Gastrocnemius medialis (tissue), 4 donors: ENCODE measurements at places on chromosomes 11 and 22. TPM values are rescaled to one million over a fixed set of nuclear protein-coding genes. Genes with fewer than 3 reads are reported as not detected.

- DNase-seq: no peak
These were observed 103.8 kb upstream of the CSNK2A3 start for GRCh38 chr11:11456866-11457265.

DNA sequence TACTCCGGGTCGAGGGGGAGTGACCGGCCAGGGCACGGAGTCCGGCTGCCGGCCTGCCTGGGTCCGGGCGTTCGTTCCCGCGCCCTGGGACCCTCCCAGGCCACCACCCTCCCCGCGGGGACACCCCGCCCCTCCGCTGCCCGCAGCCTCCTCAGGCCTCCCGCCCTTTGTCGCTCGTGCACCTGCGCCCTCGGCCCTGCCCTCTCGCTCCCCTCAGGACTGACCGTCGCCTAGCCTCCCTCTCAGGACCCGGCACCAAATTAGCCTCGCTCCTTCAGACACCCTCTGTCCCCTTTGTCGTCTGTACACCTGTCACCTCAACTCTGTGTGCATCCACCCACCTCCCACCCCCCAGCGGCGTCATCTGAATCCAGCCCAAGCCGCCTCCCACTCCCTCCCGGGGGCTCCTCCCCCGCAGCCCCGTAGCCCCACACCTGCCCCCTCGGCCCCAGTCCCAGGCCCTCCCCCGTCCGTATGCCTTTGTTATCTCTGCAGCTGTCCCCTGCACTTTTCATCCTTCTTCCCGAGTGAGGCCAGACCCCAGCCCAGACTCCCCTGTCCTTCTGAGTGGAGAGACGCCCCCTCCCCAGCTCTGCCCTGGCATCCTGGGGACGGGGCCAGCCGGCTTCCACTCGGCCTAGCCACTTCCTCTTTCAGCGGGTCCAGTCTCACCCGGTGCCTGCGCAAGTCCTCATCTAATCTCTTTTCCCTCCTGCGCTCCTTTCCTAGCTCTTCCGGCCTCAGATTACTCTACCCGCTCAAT, 643 bp downstream of the TIGD3 start:
- DNase-seq: no peak

DNA sequence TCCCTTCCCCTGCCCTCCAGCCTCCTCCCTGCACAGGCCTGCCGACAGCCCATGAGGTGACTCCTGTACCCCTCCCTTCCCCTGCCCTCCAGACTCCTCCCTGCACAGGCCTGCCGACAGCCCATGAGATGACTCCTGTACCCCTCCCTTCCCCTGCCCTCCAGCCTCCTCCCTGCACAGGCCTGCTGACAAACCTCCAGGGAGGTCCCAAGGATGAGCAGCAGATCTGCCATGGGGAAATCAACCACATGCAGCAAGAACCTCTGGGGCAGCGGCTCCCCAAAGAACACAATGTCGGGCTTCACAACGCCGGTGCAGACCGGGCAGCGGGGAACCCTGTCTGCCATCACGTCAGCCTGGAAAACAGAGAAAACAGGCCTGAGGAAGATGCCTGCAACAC, 12.3 kb downstream of the SIRT3 start:
- DNase-seq: no peak

GRCh38 chr11:121929581-121929980, 186.4 kb downstream of the BLID start:
- DNase-seq: no peak

GRCh38 chr22:45682064-45682463, 10.4 kb downstream of the ATXN10 start:
- DNase-seq: no peak

DNA sequence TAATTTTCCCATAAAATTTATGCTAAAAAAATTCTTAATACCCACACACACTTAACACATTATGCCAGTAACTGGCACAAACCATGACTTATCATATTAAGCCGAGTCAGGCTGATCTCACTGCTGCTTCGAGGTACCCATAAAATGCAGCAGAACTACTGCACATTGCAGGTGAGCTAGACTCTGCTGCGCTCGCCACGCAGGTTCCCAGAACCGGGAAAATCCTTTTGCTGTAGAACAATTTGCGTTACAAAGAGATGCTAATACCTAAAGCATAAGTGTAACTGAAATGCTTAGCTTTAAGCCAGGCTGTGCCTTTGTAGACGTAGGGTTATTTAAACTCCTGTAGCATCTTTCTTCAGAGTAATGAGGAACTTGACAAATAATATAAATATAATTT, 200.3 kb downstream of the MSANTD4 start:
- DNase-seq: no peak

DNA sequence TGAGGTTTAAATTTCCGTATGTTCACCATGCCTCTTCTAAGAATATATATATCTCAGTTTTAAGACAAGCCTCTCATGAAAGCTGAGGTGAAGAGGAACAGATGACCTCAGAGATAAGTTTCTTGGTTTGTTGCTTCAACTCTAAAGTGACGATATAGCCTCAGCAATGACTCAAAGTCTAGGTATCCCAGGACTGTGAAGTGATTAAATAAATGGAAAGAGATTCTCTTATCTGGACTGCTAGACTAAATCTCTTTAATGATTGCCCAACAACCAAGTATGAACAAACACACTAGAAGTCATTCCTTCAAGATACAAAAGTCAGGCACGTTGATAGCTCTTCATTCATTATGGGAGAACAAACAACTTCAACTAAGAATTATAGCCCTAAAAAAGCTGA, 15.3 kb downstream of the CADM1 start:
- DNase-seq: no peak

- DNase-seq: no peak
These were observed 75.7 kb downstream of the CCDC83 start for GRCh38 chr11:85930879-85931366.

GRCh38 chr11:2272946-2273280, 2.5 kb upstream of the ASCL2 start:
- DNase-seq: no peak

GRCh38 chr11:1541474-1542204, 30.4 kb downstream of the DUSP8 start:
- no peak for DNase-seq

RAB36 gene
- total RNA-seq: 0.55 TPM

- DNase-seq: no peak
These were observed 13.4 kb downstream of the TSSC4 start for GRCh38 chr11:2413742-2414579.

DNA sequence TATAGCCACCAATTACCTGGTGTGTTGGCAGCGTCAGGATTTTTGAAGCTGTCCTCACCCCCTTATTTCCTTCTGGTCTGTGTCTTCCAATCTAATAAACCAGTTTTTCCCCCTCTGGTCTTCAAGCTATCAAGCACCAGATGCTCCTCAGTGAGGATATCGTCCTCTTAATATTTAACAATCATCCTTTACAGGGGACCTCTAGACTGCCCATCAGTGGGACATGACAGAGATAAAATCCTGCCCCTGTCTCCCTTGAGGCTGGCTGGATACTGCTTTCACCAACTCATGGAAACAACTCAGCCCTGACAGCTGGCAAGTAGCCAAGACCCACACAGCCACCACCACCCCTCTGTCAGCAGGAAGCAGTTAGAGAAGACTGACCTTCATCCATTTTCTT, 421.0 kb upstream of the API5 start:
- no peak for DNase-seq

DNA sequence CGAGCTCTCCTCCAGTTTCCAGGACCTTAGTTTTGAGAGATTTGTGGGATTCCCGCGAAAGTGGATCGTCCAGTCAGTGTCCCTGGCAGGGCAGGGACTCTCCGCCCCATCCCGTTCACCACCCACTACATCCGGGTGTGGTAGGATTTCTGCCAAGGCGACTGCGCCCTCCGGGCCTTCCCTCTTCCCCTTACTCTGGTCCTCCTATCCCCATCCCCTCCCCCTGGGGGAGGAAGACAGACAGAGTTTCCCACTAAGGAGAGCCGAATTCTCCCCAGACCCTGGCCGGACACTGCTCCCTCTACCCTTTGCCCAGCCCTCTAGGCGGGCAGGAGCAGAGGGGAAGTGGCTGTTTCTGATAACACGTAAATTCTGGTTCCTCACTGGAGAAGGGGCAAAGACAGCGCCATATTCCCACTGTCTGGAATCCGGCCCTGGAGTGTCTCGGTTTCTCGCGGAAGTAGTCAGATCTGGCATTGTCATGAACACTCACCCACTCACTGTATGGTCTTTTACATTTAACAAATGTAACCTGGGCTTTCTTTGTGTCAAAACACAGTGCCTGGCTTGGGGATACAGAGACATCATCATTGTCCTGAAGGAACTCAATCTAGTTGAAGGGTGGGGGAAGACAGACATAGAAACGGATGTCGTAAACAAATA, 1.1 kb upstream of the NECTIN1 start:
- no peak for DNase-seq

GRCh38 chr11:120577624-120578363, 66.2 kb downstream of the GRIK4 start:
- no peak for DNase-seq

HOATZ gene
- total RNA-seq: not detected

GRCh38 chr22:27111796-27112672, 454.6 kb downstream of the MIAT start:
- DNase-seq: no peak

DNA sequence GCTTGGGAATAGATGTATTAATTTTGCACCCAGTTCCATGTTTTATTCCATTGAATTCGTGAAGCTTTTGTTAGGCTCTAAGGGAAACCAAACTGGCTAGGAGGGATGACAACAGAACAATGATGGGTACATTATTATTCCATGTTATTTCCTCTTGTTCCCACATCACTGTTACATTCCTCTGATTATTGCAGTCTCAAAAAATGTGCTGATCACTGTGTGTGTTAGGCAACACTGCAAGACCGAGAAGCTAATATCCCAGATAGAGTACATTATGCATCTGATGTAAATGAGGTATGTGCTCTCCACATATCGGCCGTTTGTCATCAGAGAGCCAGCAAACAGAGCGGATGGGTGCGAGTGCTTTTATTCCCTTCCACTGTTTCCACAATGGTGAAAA, 327.9 kb downstream of the SOX6 start:
- no peak for DNase-seq

PGR gene
- total RNA-seq: 1.9 TPM

OR51B2 gene
- not detected for total RNA-seq

- DNase-seq: no peak
These were observed 68.1 kb downstream of the GRIK4 start for GRCh38 chr11:120579611-120580031.

CASP1 gene
- total RNA-seq: 1.1 TPM

- no peak for DNase-seq
These were observed 545 bp downstream of the FEN1 start for GRCh38 chr11:61793083-61793828.

GRCh38 chr11:106186630-106187029, 109.2 kb downstream of the AASDHPPT start:
- DNase-seq: no peak

WNT7B gene
- not detected for total RNA-seq

DNA sequence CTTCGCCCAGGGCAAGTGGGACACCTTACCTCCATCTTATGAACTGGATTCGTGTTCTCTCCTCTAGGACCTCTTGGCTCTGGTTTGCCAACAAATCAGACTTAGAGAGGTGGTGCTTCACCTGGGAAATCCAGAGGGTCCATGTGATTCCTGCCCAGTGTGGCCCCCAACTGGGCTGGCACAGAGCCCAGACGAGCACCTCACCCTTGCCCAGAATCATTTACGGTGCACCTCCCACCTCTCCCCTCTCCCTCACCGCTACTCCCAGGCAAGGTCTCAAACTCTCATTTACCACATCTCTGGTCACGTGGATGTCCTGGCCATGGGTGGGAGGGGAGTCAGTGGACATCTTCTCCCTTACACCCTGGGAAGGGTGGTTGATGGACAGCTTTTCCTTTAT, 1.1 kb downstream of the SPATA19 start:
- no peak for DNase-seq

DNA sequence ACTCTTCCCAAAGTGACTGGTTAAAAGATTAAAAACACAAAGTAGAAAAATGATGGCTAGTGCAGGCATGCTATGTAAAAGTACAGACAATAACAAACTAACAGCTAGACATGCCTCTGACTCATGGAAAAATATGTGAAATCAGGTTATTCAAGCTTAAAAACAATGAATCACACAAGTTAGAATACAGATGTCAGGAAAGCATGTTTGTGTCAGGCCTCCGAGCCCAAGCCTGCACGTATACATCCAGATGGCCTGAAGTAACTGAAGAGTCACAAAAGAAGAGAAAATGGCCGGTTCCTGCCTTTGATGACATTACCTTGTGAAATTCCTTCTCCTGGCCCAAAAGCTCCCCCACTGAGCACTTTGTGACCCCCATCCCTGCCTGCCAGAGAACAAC, 110.1 kb downstream of the NOX4 start:
- no peak for DNase-seq

IFITM1 gene
- 103 TPM for total RNA-seq

PDE2A gene
- total RNA-seq: 13.4 TPM

DNA sequence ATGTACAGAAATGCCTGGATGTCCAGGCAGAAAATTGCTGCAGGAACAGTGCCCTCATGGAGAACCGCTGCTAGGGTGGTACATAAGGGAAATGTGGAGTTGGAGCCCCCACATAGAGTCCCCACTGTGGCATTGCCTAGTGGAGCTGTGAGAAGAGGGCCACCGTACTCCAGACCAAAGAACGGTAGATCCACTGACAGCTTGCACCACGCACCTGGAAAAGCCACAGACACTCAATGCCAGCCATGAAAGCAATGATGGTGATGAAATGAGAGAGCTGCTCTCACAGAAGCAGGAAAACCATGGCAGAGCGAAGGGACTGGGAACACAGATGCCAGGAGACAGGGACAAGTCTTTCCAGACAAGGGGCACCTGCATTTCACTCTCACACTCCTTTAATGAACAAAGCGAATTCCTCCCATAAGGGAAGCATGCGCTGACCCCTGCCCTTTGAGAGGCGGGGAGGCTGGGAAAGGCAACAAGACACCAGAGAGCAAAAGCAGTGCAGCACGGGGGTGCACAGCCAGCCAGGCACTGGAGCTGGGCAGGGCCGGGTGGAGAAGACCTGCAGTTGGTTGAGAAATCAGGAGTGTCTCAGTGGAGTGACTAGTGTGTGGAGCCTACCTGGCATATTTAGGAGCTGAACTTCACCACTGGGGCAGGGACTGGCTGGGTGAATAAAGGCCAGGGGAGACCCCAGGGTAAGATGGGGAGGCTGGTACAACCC, 1025.2 kb downstream of the TBC1D22A start:
- no peak for DNase-seq

- no peak for DNase-seq
These were observed 134.3 kb downstream of the BRD1 start for GRCh38 chr22:49693416-49693815.

TMPRSS5 gene
- not detected for total RNA-seq

DNA sequence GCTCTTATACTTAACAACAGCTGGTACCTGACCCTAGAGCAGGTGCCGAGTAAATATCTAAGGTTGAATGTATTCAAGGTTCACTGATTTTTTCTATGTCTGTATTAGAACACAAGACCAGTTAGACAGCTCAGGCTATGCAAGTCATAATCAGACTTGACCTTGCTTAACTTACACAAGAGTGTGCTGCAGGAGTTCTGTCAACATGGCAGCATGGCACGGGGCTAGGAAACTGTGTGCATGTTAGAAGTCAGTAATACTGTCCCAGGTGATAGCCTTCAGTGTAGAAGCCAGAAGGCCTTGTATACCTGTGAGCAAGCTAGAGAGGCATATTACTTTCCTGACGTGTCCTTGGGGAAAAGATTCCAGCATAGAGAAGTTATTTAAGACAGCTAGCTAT, 253.1 kb downstream of the FAT3 start:
- DNase-seq: no peak
